ENCODE measurements at places on chromosomes 5 and 9. TPM values are rescaled to one million over a fixed set of nuclear protein-coding genes. Genes with fewer than 3 reads are reported as not detected.

GRCh38 chr5:26700759-26701384 is 337.5 kb downstream of the CDH9 start:
- peak; percentile 2 for DNase-seq

The SLC45A2 gene
- under 0.01 TPM for total RNA-seq

DNA sequence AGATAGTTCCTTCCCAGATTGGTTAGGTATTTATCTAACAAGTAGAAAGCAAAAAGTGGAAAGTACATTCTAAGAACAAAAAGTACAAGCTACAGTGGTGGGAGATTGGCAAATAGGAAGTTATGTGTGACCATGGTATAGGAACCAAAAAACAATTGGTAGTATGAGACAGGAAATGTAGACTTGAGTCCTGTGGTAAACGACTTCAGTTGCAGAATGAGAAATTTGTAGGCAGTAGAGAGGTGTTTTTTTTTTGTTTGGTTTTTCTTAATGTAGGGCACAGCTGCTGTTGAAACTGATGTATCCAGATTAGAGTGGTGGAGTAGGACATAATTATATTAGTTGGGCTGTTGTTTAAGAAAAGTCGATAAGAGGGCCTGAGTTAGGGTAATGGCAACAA is 72.0 kb downstream of the CCNH start:
- DNase-seq: no peak

GRCh38 chr5:104573949-104574709 is 1011.5 kb upstream of the NUDT12 start:
- no peak for DNase-seq

GRCh38 chr5:14100281-14100680 is 42.9 kb upstream of the TRIO start:
- no peak for DNase-seq

DNA sequence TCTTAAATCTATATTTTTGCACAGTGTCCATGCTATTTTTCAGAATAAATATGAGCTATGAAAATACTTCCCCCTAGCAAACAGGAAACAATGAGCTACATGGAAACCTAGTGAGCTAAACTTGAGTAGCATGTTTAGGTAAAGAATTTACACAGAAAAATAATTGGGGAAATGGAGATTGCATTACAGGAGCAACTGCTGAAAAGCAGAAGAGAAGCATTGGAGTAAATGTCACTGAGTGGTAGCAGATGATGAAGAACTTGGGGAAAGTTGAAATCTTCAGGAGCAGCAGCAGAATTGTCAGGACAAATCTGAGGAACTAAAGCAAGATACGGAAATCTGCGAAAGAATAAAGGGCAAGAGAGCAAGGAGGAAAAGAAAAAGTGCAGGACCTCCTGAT is 610.3 kb downstream of the TLE1 start:
- DNase-seq: no peak

DNA sequence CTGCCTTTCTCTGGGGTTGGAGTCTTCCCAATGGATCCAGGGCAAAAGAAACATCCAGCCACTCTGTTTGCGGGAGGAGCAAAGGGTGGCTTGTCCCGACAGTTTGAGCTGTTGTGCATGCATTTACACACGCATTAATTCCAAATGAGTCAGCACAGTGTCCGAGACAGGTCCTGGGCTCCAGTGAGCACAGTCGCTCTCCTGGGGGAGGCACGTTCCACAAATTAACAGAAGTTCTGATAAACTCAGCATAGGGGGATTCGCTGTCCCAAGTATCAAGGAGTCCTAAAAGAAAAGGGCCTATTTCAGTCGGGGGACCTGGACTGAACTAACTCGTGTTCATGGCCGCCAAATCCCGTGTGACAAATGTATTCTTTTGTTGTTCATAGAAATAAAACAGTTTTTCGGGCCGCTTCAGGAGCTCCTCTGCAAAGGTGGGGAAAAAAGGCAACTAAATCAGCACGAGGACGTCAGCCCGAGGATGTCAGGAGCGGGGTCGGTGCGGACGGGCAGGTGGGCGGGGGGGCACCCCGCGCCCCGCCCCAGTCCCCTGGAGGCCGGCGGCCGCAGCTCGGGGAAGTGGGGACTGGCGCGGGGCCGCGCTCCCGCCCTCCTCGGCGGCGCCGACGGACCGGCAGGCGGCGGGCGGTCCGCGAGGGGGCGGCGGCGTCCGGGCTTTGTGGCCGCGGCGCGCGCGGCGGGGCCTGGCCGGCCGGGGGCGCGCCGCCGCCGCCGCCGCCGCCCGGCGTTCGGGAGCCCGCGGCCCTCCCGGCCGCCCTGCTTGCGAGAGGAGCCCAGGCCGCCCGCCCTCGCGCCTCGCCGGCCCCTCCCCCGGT is at the start of gene MSANTD3:
Gene MSANTD3, plus strand, starts transcription at position 614 of the 836 bp plus-strand sequence. CDS start 14,796 bp downstream, outside the sequence.
- peak; percentile 79 for DNase-seq

The PFDN1 gene
- total RNA-seq: 35.5 TPM

- DNase-seq: no peak
Measured at GRCh38 chr9:133439337-133439736, 17.2 kb downstream of the ADAMTS13 start.

- DNase-seq: no peak
Measured at GRCh38 chr9:121344184-121344583, 25.9 kb downstream of the STOM start.

DNA sequence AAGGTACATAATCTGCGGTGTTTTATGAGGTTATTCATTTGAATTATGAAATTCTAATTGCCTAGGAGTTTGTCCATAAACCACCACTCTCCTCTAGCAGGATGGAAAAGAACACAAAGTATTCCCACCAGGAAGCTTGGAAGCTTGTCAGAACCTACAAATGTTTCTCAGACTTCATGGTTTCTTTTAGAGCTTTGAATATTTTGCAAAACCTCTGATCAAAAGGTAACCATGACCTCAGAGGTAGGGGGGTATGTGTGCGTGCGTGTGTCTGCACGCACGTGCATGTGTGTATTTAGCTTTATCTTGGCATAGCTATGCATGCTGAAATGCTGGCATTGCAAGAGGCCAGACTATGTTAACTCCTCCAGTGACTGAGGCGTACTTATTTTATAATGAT is 847.0 kb downstream of the TLE1 start:
- no peak for DNase-seq

DNA sequence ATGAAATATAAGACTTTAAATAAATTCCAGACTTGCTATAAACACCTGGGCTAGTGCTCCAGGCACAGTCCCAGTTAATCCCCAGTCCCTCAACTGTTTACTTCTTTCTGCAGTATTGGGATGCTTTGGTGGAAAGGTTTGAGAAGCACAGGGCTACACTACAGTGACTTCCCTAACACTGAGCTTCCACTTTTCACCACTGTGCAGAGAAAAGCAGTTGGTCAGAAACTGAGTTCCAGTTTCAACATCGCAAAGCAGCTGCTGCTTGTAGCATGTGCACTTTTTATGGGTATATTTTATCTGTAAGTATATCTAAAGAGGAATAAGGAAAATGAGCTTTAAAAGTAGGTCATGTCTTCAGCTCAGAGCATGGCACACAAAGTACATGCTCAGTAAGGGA is 339.7 kb downstream of the NTRK2 start:
- DNase-seq: no peak

DNA sequence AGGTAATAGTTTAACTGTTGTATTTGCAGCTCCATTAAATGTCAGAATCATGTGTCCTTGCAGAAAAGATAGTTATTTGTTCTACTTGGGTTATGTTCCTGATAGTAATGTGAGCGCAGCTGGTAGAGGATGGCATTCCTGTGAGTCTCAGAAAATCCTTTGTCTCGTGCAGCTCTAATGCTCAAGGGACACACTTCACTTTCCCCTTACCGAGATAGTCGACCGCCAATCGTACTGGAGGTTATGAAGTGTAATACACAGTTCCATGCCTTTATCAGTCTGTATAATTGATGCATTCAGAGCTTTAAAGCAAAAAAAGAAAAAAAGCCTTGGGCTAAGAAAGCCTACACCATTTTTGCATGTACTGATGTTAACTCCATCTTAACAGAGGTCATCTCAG is 60.2 kb upstream of the SRP19 start:
- DNase-seq: no peak

The SNCAIP gene
- 5.1 TPM for total RNA-seq

The SPINK5 gene
- total RNA-seq: not detected

The NR2F1 gene
- total RNA-seq: 90.8 TPM

DNA sequence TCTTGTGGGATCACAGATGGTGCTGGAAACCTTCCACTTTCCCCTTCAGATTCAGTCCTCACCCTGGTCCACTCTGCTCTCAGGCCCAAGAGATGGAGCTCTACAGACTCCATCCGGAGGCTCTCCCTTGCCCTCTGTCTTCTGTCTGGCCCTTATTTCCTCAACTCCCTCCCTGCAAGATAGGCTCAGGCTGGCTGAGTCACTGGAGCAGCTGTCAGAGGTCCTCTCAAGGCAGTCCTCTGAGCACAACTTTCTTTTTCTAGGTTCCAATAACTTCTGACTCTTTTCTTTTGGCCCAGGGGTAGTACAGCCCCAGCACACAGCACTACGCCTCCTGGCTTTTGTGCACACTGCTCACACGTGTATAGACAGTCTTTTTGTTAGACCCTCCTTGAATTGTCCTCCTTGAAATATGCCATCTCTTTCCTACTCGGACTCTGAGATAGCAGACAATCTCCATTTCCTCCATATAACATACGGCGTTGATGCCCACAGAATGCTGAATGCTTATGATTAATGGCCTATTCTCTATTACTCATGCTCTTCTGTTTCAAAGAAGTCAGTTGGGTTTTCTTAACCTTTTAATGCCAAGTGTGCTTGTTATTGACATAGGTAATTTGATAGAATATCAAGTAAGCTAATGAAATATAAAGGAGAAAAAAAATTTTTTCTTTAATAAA is 193.1 kb downstream of the SLC12A2 start:
- DNase-seq: peak; percentile 50

The TRIM36 gene
- under 0.01 TPM for total RNA-seq

DNA sequence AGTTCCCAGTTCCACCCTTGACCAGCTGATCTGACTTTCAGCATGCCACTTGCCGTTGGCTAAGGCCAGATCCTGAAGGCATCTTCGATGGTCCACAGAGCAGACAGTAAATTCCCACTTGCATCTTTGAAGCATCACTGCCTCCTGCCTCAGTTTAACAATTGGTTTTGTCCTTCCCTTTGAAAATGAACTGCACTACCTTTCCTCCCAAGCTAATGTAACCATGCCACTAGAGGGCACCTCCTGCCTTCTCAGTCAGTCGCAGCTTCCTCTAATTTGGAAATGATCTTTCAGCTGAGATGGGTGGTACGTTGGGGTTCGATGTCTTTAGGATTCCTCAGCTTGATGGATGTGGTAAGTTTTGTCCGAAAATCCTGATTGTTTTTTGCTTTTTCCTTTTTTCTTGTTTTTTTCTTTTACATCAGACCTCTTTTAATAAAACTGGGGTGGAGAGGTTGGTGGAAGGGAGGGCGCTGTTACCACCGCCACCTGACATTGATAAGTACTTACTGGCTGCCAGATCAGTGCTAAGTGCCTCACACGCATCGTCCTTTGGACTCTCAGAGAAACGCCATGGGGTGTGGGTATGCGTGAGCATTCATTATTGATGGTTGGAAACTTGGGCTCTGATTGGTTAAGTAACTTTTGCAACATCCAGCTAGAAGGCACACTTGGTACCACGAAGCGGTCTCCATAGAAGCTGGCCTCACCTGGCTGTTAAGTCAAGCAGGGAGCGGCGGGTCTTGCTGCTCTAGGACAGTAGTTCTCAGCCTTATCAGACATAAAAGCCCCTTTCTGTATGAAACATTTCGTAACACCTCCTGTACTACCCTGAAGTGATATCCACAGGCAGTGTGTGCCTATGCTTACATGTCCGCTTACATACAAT is 16.9 kb downstream of the PTTG1 start:
- peak; percentile 58 for DNase-seq

The NRARP gene
- total RNA-seq: not detected

GRCh38 chr9:8436786-8437185 is 637.2 kb upstream of the DMAC1 start:
- DNase-seq: no peak

DNA sequence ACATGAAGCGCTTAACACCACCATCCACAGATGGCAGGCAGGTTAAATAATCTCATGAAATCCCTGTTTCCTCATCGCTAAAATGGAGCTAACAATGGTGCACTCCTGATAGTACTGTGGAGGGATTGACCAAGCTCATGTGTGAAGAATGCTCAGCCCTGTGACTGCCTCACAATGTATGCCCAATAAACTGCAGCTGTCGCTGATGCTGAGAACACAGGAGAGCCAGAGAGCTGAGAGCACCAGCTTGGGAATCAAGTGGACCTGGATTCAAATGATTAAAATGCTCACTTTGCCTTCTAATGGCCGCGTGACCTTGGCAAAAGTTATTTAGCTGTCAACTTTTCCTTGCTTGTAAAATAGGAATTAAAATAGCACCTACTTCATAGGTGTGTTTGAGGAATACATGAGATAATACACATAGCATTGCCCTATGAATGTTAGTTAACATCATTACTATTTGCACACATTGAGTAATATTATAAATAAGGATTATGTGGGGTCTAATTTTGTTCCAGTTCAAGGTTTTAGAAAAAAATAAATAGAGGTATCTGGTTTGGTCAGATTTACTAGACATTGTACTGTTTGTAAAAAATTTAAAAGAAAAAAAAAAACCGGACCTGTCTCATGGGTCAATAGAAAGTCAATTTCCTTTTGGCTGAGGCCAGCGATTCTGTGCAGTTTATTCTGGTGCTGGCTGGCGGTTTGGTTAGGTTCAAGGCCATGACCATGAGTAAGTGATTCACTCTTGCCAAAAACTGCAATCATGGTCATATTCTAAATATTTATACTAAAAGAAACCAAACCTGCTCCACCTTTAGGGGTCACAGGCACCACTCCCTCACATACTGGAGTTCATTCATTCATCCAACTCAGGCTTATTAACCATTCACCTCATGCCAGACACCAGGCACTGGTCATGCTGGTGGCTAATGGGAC is 101.3 kb downstream of the SH3TC2 start:
- DNase-seq: peak; percentile 74

DNA sequence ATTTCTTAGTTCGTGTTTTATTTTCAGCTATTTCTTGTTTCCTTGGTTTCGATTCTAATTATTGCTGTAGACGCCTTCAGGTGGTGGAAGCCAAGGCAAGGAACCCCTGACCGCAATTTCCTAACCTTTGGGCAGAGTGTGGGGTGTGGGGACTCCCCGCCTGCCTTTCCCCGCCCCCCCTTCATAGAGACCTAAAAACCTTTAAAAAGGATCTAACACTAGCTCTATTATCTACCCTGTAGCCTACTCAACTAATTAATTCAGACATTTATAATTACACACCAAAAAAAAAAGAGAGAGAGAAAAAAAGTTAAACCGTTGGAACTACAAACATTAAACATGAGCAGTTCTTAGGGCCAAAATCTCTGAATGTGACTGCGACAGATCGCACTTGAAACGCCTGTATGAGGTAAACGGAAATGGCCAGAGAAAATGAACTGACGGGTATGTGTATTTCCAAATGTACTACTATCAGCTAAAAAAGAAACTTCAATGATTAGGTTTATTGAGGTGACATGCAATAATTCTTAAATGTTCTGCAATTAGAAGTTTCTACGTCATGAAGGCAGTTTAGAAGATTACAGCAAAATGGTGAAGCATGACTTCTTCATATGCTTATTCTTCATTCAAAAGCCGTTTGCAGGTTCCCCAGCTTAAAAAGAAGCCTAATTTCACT is 19.0 kb upstream of the FER start:
- peak; percentile 42 for DNase-seq

All from fibroblast of lung (primary cell).